ENCODE measurements at places on chromosomes 5 and 9.

GRCh38 chr9:6889868-6890267, 132.1 kb downstream of the KDM4C start:
- peaks cover 49% of the 10 kb centered on the region for H3K36me3 ChIP-seq
- peak overlapping the region; percentile 56 for H3K4me3 ChIP-seq
- peaks cover 51% of the 10 kb centered on the region for H3K4me1 ChIP-seq

- DNase-seq, result no peak
- H3K27me3 ChIP-seq, result no peaks in the 10 kb centered on the region
- no peak overlapping the region for H3K4me3 ChIP-seq
- H3K36me3 ChIP-seq, result peaks cover 19% of the 10 kb centered on the region
- peaks cover 2% of the 10 kb centered on the region for H3K4me1 ChIP-seq
Measured at GRCh38 chr5:98872674-98873073, 56.1 kb downstream of the CHD1 start.

- peaks cover 13% of the 10 kb centered on the region for H3K27me3 ChIP-seq
- no peak overlapping the region for H3K4me3 ChIP-seq
- no peak overlapping the region for H3K27ac ChIP-seq
- no peaks in the 10 kb centered on the region for H3K36me3 ChIP-seq
- H3K4me1 ChIP-seq, result no peaks in the 10 kb centered on the region
Measured at GRCh38 chr9:101342595-101342994, 42.2 kb downstream of the BAAT start.

GRCh38 chr5:63456279-63456678, 506.0 kb downstream of the HTR1A start:
- H3K4me3 ChIP-seq, result no peak overlapping the region
- DNase-seq, result no peak
- H3K4me1 ChIP-seq, result no peaks in the 10 kb centered on the region
- no peaks in the 10 kb centered on the region for H3K27me3 ChIP-seq
- H3K27ac ChIP-seq, result no peak overlapping the region

- H3K4me1 ChIP-seq, result no peaks in the 10 kb centered on the region
- no peak for DNase-seq
- H3K27me3 ChIP-seq, result no peaks in the 10 kb centered on the region
- H3K27ac ChIP-seq, result no peak overlapping the region
Measured at GRCh38 chr5:103094737-103095136, 25.2 kb downstream of the GIN1 start.

DNA sequence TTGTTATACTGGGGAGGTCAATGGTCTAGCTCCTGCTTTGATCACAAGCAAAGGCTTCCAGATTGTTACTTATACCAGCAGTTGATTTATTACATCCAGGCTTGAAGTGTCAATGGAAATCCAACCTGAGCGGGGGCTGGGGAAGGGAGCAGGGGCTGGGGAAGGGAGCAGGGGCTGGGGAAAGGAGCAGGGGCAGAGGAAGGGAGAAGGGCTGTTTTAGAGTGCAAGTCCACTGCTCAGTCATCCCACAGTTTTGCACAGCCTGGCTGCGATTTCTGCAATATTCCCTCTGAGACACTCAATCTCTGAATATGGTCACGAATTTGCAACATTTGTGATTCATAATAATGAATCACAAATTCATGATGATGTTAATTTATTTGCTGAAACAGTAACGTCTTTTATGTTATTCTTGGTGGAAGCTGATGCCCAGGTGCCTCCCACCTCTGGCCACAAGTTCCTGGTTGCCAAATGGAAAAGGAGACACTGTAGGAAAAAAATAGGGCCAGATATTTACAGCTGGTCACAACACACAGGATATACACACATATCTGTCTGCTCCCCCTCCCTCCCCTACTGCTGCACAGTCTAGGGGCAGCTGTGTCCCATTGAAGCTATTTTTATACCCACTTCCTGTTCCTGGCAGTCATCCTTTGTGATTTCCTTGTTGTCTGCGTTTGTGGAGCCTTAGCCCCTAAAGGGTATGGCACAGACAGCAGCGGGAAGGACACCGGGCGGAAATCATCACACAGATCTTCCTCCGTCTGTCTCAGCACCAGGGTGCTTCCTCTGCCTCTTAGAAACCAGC, 325.1 kb downstream of the GADD45G start:
- H3K27ac ChIP-seq, result no peak overlapping the region
- no peaks in the 10 kb centered on the region for H3K36me3 ChIP-seq
- no peak overlapping the region for H3K4me3 ChIP-seq
- H3K4me1 ChIP-seq, result peaks cover 20% of the 10 kb centered on the region
- peaks cover 6% of the 10 kb centered on the region for H3K27me3 ChIP-seq

GRCh38 chr9:72813544-72813943, 139.3 kb downstream of the ALDH1A1 start:
- H3K4me3 ChIP-seq, result no peak overlapping the region
- no peak for DNase-seq
- no peaks in the 10 kb centered on the region for H3K36me3 ChIP-seq
- no peak overlapping the region for H3K27ac ChIP-seq

DNA sequence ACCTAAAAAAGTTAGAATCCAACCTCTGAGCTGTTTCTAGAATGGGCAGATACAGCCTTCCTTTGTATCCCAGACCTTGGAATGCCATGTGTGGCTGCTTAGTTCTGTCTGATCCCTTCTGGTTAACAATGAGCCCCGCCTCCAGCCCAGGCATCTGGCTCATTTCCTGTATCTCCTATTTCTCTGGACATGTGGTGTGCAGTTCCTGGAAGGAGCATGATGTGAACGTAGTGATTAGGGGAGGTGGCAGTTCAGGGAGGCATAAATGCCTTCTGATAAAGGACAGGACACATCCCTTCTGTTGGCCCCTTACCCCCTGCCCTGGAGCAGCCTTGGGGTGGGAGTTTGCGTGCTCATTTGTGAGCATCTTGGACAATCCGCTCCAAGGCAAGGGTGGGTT, 243.0 kb downstream of the ZSWIM6 start:
- no peaks in the 10 kb centered on the region for H3K4me1 ChIP-seq
- no peak overlapping the region for H3K4me3 ChIP-seq
- H3K36me3 ChIP-seq, result no peaks in the 10 kb centered on the region

- H3K27ac ChIP-seq, result no peak overlapping the region
- DNase-seq, result no peak
- peaks cover 7% of the 10 kb centered on the region for H3K27me3 ChIP-seq
- no peaks in the 10 kb centered on the region for H3K4me1 ChIP-seq
Measured at GRCh38 chr9:33234511-33235467, 5.2 kb upstream of the SPINK4 start.
